ENCODE measurements at places on chromosomes 2 and 18.

GRCh38 chr18:51168026-51168742 lies 29.3 kb downstream of the MEX3C start:
- DNase-seq: no peak

DNA sequence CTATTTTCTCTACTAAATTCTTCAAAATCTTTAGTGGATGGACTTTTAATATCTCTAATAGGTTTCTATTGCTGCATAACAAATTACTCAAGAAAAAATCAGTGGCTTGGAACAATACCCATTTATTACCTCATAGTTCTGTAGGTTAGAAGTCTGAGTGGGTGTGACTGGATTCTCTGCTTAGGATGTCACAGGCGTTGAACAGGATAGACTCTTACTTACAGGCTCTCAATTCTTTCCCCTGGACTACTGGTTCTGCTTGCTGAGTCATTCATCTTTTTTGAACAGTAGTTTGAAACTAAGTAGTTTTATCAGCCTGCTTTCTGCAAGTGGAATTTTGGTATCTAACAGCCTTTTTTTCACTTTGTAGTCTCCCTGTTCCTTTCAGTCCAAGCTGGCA lies 265.4 kb downstream of the ZNF385B start:
- DNase-seq: no peak

DNA sequence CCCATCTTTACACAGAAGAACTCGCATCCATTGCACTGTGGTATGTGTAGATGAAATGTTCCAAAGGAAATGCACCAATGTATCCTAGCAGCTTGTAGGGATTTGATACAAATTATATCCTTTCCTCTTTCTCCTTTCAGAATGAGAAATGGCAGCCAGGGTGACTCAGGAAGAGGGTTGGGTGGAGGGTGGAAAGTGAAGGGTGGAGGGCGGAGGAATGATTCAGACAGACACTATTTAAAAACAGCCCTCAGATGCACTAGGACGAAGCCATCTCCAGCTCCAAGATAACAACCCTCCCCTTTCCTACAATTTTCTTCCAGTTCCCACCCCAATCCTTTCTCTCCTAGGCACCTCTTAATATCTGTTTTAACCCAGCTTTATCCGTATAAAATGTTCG lies 96.2 kb upstream of the STK39 start:
- no peak for DNase-seq

- DNase-seq: no peak
Measured at GRCh38 chr18:76246590-76246989, 248.5 kb downstream of the ZNF516 start.

GRCh38 chr2:126399001-126399400 lies 257.0 kb upstream of the GYPC start:
- no peak for DNase-seq

DNA sequence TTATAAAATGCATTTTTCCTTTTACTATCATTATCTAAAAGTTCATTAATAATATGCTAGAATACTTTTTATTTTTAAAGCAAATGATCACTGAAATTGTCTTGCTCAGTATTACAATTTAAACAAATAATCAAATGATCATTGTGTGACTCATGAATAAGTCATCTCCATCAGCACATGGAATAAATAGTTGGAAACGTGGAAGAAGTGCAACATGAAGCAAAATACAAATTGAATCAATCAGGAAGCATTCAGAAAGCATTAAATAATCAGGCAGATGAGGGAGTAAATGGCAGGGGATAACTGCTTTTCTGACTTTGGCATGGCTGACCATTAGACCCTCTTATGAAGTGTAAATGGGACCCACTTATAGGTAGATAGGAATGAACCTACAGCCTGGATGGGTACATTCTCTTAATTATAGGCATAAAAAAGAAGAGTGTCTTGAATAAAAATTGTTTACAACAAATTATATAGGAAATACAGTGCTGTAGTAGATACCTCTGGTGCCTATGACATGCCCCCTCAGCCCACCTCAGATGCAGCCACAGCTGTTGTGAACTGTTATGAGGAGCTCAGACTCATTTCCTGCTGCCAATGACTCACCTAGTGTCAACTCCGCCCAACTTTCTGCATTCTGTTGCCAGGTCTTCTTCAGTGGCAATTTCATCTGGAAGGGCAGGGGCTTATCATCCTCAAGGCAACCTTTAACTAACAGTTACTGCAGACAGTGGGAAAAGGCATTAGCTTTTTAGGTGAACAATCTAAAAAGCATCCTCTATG lies 936.0 kb downstream of the TRIB2 start:
- DNase-seq: no peak

- DNase-seq: no peak
Measured at GRCh38 chr2:203413796-203414195, 85.6 kb downstream of the ABI2 start.

DNA sequence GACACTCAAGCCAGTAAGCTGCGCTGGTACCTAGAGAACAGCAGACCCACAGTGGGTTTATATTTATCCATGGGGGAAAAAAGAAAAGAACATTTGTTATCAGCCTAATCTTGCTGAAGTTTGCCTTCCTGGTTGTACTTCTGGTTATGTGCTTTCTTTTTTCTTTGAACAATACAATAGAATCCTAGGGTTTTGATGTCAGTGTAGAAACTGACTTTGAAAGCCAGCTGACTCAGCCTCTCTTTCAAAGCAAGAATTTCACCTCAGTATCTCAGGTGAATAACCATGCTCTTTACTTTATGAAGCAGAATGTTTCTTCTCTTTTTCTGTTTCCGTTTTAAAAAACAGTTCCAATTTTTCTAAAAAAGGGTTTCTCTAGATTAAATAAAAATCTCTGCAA lies 78.4 kb downstream of the CD8B2 start:
- no peak for DNase-seq

DNA sequence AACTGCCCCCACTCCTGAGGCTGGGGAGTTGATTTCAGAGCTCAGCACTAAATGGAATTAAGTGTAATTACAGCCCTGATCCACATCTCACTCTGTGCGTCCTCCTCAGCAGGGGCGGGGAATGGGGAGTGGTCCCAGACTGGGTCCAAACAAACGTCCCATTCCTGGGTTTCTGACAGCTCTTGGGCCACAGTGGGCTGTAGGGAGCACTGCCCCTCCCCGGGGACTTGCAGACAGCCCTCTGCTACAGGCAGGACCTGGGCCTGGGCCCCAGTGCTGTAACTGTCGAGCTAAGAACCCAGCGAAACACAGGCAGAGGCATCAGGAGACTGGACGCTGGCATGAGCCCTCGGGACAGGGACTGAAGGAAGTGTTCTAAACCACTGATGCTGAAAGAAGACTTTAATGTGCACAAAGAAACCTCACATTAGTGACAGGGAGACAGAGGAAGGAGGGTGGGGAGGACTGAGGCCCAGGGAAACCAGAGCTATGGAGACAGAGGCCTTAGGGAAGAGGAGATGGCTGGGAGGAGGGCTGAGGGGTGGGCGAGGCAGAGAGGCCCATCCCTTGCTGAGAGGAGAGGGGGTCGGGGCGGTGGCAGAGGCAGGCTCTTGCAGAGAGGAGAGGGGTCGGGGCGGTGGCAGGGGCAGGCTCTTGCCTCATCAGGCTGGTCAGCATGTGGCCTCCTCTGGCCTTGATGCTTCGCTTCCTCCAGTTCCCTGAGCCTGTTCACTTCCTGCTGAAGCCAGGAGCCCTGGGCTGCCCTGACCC lies 5.8 kb upstream of the SEMA4C start:
- DNase-seq: no peak

DNA sequence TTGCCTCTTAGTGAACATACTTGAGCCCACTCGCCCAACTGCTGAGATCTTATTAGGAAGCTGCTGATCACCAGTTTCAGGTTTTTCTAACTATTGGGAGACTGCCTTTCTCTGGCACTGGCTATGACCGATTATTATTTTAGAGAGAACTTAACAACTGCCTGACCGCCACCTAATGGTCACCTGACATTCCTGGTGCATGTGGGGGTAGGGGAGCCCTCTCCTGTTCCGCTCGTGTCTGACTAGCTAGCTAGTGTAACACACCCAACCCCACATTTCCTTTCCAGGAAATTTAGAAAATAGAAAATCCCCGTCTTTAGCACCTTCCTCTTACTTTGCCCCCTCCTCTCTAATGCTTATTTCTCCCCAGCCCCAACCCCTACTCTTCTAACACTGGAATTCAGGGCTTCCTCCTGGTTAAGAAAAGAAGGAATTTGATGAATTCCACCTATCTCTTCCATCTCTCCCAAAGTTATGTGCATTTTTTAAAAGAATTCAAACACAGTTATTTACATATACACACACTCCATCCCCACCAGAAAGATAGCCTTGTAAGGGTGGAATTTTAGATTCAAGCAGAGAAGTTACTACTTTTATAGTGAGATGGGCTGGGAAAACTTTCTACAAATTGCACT lies 19.4 kb upstream of the DNER start:
- DNase-seq: no peak

GRCh38 chr2:8642366-8643068 lies 39.3 kb upstream of the ID2 start:
- no peak for DNase-seq

DNA sequence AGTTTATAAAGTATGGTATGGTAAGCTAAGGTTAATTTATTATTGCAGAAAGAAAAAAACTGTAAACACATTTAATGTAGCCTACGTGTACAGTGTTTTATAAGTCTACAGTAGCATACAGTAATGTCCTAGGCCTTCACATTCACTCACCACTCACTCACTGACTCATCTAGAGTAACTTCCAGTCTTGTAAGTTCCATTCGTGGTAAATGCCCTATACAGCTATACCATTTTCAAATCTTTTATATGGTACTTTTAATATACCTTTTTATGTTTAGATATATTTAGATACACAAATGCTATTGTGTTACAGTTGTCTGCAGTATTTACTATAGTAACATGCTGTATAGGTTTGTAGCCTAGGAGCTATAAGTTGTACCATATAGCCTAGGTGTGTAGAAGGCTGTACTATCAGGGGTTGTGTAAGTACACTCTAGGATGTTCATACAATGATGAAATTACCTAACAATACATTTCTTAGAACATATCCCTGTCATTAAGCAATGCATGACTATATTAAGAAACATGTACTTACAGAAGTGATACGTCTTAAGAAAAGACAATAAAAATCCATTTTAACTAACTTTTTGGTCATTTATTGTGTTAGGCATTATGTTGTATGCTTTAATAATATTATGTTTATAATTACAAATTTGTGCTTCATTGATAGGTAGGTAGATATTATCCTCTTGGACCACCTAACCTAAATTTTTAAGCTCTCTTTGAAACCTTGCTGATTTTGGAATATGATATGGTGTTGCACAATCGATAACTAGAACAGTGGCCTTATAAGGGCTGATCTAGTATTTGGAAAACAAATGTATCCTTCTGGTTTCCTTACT lies 51.9 kb downstream of the VRK2 start:
- no peak for DNase-seq

GRCh38 chr18:79850731-79851130 lies 53.0 kb downstream of the KCNG2 start:
- no peak for DNase-seq

GRCh38 chr2:68774569-68775271 lies 40.1 kb downstream of the ARHGAP25 start:
- DNase-seq: no peak

GRCh38 chr2:69118609-69119008 lies 105.6 kb downstream of the ANTXR1 start:
- DNase-seq: no peak

GRCh38 chr2:105804266-105804665 lies 59.6 kb downstream of the NCK2 start:
- peak; percentile 96 for DNase-seq

DNA sequence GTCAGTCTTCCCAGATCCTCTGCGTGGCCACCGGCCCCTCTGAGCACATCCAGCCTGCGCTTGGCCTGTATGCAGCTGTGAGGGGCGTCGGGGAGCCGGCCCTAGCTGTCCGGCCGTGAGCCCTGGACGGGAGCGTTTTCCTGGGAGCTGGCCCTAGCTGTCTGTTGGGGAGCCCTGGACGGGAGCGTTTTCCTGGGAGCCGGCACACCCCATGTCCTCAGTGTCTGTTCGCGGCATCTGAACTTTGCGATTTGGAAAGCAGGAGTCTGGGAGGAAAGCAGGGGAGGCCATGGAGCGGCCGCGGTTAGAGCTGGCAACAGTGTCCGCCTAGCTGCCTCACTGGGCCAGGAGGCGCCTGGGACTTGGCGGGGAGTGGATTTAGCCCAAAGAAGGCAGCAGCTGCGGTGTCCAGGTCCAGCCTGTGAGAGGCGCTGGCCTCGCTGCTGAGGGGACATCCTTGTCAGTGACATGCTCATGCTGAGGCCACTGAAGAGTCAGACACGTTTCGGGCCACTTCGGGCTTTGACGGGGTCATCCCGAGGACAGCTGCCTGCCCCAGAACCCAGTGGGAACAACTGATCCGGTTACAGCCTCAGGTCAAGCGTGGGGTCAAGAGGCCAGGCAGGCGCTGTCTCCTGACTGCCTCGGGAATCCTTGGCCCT lies 75.8 kb downstream of the KCNG2 start:
- DNase-seq: no peak

DNA sequence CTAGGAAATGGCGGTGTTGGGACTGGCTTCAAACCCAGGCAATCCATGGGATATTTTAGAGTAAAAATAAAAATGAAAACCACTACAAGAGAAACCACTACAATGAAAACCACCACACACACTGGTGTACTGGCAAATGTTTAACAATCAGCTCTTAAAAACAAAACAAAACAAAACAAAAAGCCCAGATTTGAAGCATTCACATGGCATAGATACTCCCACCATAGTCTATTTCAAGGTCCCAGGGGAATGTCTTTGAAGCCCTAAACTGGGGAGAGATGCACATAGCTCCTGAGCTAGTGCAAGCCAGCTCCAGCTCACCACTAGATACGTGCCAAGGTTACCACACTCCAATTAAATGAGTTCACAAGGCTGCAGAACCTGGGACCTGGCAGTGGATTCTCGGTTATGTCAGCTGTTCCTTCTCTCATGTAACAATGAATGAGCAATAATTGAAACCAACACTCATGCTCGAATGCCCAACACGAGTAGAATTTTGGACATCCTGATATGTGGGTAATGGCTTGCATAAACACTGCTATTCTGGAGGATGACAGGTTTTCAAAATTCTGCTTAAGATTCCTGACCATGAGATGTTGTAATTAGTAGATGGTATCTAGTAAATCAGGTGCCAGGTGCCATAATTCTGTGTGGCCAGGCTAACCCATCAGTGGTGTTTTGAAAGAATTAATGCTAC lies 102.2 kb downstream of the OSBPL6 start:
- DNase-seq: peak; percentile 76

DNA sequence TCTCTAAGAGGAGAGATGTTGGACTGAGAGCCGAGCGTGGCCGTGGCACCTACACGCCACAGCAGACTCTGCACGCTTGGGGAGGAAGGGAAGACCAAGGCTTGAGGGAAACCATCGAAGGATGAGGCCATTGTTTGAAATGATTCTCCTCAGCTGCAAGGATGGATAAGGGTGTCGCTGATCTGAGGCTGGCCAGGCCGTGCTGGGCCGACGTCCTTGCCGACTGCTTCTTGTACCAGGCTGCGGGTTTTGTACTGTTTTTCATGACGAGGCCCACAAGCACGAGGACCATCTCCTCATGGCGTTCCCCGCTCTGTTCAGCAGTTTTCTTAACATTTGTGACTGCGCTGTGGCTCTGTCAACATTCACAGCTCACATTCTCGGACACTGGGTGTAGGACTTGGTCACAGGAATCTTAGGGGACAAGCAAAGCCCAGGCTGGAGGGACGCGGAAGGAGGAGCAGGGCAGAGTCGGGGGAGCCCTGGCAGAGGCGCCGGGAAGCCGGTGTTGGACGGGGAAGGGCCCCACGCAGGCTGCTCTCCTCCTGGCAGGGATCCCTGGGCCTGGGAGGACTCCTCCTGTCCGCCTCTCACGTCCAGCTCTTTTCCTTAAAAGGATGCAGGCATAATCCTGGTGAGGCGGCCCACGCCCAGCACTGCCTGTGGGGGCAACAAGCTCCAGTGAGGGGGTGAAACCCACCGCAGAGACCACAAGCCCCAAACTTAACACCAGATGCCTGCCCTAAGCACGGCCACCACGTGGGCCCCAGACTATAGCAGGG lies 259.0 kb upstream of the SALL3 start:
- DNase-seq: no peak

Data from NCI-H446 treated with DMSO at 0.1 percent for 48 hours (cell line).